ENCODE measurements at places on chromosomes 1 and 21.

GRCh38 chr1:153509729-153510354 is 25.9 kb downstream of the S100A6 start:
- peak; percentile 86 for DNase-seq

DNA sequence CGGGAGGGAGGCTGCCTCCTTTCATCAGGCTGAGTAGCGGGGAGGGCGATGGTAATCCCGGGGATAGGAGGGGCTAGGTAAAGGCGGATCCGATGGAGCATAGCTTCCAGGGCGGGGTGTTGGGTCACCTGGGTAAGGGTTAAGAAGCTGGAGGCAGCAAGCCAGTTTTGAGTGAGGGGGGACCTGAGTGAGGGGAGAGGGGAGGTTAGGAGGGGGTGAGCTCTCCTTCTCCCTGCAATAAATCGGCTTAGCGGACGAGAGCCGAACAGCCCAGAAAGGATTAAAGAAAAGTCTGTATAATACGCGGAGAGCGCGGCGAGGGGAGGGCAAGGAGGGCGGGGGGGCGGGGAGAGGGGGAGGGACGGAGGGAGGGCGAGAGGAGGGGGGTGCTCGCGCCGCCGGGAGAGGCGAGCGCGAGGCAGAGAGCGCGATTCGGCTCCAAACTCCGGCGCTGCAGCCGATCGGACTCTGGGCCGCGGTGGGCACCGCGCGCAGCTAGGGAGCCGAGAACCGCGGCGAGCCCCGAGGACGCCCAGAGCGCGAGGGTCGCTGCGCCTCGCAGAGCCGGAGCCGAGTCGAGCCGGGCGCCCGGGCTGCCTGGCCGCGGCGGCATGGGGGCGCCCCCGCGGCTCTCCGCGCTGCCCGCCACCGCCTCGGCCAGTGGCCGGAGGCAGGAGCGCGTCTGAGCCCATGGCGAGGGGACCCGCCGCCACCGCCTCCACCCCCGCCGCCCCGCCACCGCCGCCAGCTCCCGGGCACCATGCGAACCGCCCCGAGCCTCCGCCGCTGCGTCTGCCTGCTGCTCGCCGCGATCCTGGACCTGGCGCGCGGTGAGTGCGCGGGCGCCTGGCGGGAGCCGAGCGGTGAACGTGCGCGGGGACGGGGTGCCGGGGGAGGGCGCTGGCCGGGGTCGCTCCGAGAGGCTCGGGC is at the start of gene IGSF21:
IGSF21 (plus strand) TSS at position 430 of the 930 bp plus-strand sequence; CDS start at position 761, 331 bp downstream.
- no peak for DNase-seq

DNA sequence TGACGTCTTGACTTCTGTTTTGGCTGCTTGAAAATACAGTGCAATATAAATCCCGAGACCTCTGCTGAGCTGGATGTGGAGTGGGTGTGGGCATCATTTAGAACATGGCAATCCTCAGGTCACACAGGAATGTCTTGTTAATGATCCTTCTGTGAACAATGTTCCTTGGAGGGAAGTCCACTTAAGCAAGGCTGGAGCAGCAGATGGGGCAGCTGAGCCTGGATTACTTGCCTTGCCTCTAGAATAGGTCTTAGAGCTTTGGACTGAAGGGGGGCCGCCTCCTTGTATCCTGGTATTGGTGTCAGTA is 926 bp upstream of the SCMH1 start:
- DNase-seq: no peak

DNA sequence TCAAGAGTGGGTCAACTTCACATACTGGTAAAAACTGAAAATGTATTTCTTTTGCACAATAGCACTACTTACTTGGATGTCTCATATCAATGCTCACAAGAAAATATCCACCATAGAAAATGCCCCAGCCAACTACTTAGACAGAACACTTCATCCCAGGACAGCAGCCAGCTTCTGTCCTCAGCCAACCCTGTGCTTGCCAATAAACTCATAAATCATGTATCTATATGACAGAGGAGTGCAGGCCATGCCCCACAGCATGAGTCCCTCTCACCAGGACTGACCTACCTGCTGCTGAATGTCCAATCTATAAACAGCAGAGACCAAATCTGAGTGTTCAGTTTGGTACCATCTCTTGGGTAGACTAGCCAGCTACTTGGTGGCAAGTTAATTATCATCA is 179.3 kb downstream of the OMA1 start:
- DNase-seq: no peak

DNA sequence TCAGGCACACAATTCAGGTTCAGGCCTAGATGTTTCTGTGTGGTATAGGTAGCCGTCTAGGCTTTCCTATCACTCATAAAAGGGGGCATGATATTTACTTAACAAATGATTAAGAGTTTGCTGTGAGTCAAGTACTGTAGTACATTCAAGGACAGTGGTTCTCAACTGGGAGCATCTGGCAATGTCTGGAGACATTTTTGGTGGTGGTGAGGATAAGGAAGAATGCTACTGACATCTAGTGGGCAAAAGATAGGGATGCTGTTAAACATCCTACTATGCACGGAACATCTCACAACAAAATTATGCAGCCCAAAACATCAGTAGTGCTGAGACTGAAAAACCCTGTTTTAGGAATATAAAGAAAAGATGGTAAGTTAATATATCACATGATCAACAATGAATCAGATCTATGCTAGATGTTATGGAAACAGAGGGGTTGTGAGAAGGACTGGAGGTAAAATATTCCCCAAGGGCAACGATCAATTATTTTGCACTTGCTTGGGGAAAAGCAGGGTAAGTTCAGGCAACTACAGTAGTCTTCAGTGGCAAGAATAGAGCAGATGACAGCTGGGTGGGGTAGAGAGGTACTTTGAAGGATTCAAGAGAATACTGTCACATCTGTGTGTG is 4.9 kb downstream of the DNTTIP2 start:
- no peak for DNase-seq

- DNase-seq: no peak
Observed at GRCh38 chr21:41927727-41928409, 25.9 kb downstream of the C2CD2 start.

GRCh38 chr21:31337086-31337485 is 7.0 kb downstream of the TIAM1 start:
- DNase-seq: no peak

DNA sequence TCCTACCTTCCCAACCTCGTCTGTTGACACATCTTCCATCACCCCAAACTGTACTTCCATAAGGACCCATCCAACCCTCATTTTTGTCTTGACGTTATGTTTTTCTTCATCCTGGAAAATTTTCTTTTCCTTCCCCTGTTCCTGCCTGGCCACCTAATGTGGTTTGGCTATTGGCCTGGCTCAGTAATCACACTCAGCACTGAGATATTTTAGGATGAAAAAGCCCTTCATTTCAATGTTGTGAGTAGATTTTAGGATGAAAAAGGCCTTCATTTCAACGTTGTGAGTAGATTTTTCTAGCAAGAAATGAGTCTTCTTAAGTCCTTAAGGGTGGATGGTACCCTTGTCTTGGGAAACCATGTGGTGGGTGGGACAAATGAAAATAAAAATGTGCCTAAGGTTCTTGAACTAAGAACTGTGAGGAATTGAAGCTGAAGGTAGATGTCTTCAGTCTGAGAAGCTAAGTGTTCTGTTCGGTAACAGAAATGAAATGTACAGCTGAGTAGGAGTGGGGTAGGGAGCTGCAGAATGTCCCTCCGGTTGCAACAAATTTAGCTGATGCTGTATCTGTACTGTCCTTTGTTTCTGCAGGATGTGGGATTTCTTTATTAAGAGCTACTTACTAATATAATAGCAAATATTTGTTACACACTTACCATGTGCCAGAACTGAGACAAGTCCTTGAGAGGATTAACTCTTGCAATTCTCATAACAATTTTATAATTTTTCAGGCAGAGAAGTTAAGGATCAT is 36.1 kb downstream of the DNTTIP2 start:
- no peak for DNase-seq

DNA sequence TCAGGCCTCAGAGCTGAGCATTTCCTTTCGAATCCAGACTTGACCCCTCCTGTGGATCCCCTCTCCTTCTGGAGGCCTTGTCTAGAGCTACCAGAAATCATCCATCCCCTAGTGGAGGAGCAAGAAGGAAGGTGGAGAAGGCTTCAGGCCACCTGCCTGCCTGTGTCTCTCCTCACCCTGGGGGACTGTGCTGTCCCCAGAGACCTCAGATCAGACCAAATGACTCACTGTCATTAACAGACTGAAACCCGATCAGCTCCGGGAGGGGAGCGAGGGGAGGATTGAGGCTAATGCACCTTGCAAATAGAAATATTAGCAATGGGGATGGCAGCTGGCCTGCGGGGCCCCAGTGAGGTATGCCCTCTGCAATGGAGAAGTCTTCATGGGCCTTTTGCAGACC is 2.1 kb downstream of the MYBPH start:
- DNase-seq: no peak

DNA sequence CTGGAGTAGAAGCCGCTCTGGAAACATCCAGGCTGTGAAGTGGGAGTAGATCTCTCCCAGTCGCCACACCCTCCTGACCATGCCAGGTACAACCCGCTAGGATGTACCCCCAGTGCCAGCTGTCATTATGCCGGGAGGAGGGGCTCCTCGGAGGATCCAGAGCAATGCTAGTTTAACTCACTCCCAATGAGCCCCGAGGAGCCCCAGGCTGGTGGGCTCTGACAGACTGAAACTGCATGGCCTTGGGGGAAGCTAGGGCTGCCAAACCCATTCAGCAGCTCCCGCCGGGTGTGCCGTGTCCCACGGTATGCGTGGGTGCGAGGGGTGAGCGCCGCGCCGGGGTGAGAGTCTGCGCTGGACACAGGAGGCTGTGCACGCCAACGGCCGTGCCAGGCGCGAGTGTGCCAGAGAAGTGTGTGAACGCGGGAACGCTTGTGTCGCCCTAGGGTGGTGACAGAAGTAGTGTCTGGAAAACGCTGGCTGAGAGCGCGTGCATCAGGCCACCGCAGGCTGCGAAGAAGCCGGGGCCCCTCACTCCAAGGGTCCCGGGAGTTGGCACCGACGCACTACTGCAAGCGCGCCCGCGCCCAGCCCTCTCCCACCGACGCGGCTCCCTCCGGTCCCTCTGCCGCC is 177.1 kb upstream of the EDN2 start:
- DNase-seq: no peak

GRCh38 chr1:204879351-204879750 is 8.7 kb downstream of the NFASC start:
- DNase-seq: no peak

GRCh38 chr1:192575499-192576189 is at the start of gene RGS1:
Gene RGS1 (plus strand): TSS chr1:192575773. CDS start chr1:192575793, 20 bp downstream.
- peak; percentile 47 for DNase-seq

DNA sequence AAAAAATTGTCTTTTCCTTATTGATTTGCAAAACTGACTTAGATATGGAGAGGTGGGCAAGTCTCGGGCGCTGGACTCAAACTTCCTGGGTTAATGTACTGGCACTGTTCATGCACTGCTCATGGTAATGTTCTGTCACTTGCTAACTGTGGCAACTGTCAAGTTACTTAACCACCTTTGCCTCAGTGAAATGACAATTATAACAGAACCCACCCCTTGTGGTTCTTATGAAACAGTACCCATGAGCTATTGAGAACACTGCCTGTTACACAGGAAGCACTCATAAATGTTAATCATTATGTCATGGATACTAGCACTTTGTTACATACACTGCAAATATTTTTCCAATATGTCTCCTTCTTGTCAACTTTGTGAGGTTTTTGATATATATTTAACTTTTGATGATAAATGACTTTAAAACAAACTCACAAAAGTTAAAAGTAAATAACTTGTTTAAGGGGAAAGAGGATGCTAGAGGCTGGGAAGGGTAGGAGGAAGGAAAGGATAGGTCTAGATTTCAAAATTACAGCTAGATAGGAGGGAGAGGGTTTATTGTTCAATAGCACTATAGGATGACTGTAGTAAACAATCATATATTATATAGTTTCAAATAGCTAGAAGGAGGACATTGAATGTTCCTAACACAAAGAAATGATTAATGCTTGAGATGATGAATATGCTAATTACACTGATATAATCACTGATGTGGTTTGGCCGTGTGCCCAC is 342.5 kb downstream of the ADGRL2 start:
- DNase-seq: no peak

DNA sequence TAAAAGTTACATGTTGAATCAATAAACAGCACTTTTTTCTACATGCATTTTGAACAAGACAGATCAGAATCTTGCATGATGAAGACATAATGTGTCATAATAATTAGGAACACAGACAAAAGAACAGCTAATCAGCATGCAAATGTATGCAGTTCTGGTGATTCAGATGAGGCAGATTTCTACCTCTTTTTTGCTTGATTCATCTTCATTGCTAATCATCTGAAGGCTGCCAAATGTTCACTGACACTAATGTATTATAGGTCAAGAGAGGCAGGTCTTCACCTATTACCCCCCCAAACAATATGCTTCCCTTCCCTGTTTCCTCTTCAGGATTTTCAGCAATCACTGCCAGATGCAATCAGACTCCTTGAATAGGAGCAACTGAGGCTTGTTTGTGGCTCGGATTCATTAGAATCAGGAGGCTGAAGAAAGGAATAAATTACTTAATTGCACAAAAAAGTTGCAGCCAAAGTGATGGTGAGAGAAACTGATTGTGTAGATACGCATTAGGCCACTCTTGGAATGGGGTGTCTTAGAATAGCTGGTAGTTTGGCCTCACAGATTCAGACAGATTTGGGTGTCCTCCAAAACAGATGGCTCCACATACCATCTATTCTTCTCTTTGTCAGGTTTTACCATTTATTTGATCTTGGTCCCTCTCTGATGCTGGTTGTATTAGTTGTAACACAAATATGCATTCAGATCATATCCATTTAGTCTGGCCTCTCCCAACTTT is 275.4 kb downstream of the RPS6KC1 start:
- no peak for DNase-seq

DNA sequence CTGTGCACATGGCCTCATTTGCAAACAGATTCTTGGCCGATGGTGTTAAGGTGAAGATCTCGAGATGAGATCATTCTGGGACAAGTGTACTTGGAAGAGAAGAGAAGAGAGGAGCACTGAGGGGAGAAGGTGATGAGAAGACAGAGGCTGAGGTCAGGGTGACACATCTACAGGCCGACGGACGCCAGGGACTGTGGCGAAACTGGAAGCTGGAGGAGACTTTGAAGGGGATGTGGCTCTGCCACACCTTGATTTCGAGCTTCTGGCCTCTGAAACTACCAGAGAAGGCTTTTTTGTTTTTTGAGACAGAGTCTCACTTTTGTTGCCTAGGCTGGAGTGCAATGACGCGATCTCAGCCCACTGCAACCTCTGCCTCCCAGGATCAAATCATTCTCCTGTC is 137.5 kb upstream of the TMEM51 start:
- DNase-seq: no peak

Measured in stimulated activated CD8-positive, alpha-beta memory T cell treated with anti-CD3 and anti-CD28 coated beads, Interleukin-4, amount 100 ng/mL, for 48 hours (primary cell).